ENCODE measurements at places on chromosomes 4 and X.
A peak's percentile ranks its signal among the peaks of the same experiment; 100 is the strongest.

GRCh38 chr4:2272026-2272827 is 10.3 kb upstream of the MXD4 start:
- DNase-seq = no peak

- DNase-seq = no peak
Observed at GRCh38 chrX:14776901-14777300, 96.0 kb downstream of the FANCB start.

GRCh38 chrX:30343206-30343605 is 34.0 kb upstream of the NR0B1 start:
- DNase-seq = no peak

DNA sequence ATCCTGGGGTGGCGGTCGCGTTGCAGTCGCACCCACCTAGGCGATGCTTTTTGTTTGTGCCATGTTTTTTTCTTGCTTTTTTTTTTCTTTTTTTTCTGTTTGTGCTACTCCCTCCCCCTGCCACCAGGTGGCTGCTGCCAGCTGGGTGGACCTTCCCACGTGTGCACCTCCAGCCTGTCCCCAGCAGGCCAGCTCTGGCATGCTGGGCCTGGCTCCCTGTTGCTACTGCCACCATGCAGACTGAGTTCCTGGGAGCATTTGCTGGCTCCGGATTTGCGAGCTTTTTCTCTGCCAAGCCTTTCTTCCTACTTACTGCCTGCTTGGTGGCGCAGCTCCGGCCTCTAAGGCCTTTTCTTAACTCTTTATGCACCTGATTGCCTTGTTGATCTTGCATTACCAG is 161.2 kb upstream of the WDFY3 start:
- DNase-seq = peak; percentile 13

- no peak for DNase-seq
Observed at GRCh38 chrX:27380163-27380845, 82.8 kb downstream of the PPP4R3C start.
